Activated CD4-positive, alpha-beta T cell treated with anti-CD3 and anti-CD28 coated beads for 1 hour (primary cell): ENCODE measurements at places on chromosomes 7 and 10.

DNA sequence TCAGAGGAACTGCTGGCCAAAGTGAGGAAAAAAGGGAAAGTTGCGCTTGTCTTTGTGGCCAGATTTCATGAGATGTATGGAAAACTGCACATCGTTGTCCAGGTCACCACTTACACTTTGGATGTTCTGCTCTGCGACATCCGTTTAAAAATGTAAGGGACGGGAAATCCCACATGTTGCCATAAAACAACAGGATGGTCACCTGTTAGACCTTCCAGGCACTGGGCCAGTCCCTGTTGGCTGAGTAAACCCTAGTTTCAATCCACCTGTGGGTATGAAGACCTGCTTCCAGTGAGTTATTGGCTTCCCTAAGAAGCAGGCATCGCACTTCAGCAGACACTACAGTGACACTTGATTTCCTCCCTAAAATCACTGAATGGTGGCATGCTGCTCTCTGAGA is 2.7 kb upstream of the STAMBPL1 start:
- no peak for DNase-seq

GRCh38 chr10:59997827-59998525 is 91.6 kb upstream of the CCDC6 start:
- no peak for DNase-seq

- no peak for DNase-seq
Observed at GRCh38 chr10:132065491-132066105, at the start of gene JAKMIP3. TSS of gene JAKMIP3 (plus strand) at chr10:132065946. CDS start at chr10:132104809, 38,863 bp downstream.

DNA sequence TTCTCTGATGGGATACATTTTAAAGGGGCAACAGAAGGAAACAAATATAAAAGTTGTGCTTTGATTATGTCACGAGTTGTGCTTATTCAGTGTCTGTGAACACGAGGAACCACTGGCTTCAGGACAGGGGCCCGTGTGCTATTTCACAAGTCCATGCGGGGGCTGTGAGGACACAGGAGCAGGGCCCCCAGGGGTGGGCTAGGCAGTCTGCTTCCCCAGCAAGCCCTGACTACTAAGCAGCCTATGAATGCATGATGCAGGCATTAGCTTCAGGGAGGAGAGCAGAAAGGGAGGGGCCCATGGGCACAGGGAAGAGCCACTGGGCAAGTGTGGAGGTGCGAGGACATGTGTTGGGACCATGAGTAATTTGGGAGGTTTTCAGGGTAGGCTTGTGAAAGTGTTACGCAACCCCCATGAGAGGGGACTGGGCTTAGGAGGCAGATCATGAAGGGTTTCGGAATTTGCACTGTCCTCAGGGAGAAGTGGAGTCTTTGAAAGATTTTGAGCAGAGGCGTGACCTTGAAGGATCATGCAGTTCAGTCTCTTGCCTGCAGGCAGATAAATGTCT is 424.9 kb downstream of the CALN1 start:
- no peak for DNase-seq

- no peak for DNase-seq
Observed at GRCh38 chr7:70098905-70099672, 500.8 kb downstream of the AUTS2 start.

- no peak for DNase-seq
Observed at GRCh38 chr7:73901823-73902597, 41.1 kb downstream of the TMEM270 start.
